ENCODE measurements at places on chromosomes 1 and 21.

DNA sequence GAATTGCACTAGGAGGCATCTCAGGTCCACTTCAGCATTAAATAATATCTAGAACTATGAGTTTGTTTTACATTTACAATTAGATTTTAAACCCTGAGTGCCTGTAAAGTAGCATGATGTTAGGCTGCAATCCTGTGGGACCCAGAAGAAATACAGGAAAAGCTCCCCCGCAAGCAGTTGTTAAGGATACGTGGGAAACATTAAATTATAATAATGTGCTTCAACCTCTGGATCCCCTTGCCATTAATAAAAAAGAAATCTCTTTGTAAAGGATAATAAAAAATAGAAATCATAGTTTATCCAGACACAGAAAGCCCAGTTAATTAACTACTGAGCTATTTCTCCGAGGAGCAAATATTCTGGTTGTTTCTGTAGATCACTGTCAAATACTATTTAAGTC is 106.0 kb downstream of the PCNX2 start:
- DNase-seq = no peak

DNA sequence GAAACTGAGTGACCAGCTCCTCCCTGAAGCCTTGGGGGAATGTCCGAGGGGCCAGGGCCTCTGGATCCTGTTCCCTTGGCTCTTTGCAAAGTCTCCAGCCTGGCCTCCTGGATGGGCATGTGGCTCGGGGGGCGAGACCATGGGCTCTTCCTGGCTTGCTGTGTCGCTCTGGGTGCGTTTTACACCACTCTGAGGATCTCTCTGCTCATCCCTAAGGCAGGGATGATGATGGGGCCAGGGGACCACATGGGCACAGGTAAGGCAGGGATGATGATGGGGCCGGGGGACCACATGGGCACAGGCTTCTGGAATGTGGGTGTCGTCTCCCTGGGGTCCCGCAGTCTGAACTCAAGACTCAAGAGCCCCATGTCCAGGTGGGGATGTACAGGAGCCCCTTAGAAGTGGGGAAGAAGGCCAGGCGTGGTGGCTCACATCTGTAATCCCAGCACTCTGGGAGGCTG is 17.7 kb downstream of the TP73 start:
- no peak for DNase-seq

- no peak for DNase-seq
Measured at GRCh38 chr21:15010645-15011044, 54.2 kb downstream of the NRIP1 start.

DNA sequence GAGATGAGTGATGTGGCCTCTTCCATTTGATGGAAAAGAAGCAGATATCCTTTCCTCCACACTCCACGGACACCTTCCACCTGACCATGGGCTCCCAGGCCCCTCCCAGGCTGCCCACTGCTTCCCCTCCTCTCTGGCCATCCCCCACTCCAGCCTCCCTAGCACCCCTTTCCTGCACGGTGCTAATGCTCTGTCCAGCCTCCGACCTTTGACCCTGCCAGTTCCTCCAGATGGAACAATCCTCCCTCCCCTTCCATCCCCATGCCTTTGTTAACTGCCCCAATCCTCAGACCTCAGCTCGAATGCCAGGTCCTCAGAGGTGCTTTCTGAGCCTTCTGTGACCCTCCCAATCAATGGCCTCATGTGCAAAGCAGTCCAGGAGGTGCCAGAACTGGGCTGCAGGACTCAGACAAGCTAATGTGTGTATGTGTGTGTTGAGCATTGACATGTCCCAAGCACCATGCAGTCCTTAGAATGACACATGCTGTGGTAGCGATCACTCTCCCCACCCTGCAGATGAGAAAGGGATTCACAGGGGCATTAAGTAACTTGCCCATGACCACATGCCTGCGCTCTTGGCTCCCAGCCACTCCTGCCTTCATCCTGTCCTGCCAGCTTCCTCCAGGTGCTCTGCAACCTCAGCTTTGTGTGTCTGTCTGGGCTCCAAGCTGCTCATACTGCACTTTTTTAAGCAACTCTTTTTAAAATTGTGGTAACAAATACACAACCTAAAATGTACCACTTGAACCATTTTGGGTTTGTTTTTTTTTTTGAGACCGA is 63.5 kb upstream of the EDN2 start:
- DNase-seq = no peak

- DNase-seq = no peak
Measured at GRCh38 chr1:61368876-61369275, 286.5 kb downstream of the NFIA start.

DNA sequence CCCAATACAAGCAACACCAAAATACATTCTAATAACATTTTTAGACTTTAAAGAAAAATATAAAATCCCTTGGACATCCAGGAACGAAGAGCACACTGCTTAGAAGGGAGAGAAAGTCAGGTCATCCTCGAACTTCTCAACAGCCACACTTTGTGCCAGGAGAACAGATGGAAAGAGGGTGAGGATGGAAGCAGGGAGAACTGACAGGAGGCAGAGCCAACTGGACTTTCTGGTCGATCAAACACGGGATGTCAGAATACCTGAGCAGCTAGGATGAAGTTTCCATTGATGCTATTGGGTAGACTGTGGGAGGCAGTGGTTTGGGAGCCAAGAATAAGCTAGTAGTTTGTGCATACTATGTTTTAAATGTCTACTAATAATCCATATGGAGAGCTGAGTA is 111.4 kb downstream of the TOMM20 start:
- no peak for DNase-seq

GRCh38 chr1:30695439-30695841 is 27.9 kb downstream of the MATN1 start:
- no peak for DNase-seq

DNA sequence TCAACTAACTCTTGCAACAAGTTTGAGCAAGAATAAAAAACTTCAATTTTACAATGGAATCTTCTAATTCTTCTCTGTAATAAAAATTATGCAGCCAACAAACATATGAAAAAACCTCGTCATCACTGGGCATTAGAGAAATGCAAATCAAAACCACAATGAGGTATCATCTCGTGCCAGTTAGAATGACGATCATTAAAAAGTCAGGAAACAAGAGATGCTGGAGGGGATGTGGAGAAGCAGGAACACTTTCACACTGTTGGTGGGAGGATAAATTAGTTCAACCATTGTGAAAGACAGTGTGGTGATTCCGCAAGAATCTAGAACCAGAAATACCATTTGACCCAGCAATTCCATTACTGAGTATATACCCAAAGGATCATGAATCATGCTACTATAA is 327.5 kb upstream of the LYPLAL1 start:
- DNase-seq = no peak

- no peak for DNase-seq
Measured at GRCh38 chr1:27545271-27545670, 55.3 kb upstream of the WASF2 start.

DNA sequence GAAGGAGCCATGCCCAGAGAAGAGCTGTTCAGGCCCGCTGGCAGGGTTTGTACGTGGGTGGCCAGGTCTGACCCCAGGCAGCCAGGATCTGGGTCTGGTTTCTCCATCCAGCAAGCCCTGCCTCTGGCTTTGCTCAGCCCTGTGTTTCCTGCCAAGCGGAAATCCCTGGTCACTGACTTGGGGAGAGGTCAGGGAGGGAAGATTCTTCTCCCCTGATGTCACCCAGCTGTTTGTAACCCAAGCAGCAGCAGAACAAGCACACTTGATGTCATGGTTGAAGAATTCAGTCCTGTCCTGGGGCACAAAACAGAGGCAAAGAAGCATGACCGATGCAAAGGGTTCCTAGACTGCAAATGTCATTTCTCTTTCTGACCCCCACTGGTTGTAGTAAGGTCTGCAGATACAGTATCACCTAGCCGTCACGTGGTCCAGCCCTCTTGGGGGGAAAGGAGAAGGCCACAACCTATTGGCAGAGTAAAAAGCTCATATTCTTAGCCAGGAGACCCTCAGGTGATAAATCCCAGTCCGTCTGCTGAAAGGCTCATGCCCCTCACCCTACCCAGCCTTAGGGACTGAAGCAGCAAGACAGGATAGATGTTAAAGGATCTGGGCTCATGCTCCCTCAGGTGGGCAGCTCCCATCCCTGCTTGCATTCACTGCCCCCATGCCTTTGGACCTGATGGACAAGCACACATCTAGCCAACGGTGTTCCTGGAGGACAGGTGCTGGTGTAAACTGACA is 120.9 kb downstream of the SYT2 start:
- no peak for DNase-seq

DNA sequence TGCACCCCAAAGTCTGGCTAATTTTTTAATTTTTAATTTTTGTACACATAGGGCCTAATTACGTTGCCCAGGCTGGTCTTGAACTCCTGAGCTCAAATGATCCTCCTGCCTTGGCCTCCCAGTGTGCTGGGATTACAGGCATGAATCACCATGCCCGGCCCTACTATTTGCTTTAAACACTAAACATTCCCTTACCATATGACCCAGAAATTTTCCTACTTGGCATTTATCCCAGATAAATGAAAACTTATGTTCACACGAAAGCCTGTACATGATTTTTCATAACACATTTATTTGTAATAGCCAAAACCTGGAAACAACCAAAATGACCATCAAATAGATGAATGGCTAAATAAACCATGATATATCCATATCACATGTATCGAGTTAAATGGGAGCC is 35.8 kb downstream of the NDUFS5 start:
- no peak for DNase-seq
